NCI-H2171 (cell line): ENCODE measurements at places on chromosomes 11 and 22.

DNA sequence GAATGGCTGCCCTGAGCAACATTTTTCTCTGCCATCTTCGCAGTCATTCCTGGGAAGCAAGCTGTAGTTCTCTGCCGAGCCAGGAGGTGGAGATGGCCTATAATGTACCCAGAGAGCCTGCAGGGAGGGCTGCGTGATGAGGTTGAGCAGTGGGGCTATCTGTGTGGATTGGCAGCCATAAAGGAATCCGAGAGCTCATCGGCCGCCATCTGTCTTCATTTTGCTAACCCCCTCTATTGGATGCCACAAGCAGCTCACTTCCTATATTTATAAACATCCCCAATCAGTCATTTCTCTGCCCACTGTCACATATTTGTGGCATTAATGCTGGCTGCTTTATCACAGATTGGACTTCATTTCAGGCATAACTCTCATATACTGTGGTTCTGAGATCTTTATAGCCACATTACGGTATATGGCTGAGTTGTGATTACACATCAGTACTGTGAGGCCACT lies 209.5 kb downstream of the NTM start:
- no peak for DNase-seq

GRCh38 chr11:120293038-120293800 lies 31.9 kb upstream of the TLCD5 start:
- no peak for DNase-seq

- no peak for DNase-seq
These were observed 846 bp upstream of the STIM1 start for GRCh38 chr11:3854660-3854976.

DNA sequence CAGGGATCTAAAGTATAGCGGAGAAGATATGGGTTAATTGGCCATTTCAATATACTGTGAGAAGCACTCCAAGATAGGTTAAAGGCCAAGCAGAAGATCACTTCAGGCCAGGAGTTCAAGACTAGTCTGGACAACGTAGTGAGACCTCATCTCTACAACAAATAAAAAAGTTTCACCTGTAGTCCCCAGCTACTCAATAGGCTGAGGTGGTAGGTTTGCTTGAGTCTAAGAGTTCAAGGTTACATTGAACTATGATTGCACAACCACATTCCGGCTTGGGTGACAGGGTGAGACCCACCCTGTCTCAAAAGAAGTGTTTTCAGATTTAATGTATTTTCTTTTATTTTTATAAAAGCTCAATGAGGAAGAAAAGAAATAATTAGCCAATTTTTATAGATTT lies 25.4 kb downstream of the PATL1 start:
- DNase-seq: no peak

GRCh38 chr11:57513911-57514537 lies 1.5 kb downstream of the SLC43A1 start:
- DNase-seq: peak; percentile 52

DNA sequence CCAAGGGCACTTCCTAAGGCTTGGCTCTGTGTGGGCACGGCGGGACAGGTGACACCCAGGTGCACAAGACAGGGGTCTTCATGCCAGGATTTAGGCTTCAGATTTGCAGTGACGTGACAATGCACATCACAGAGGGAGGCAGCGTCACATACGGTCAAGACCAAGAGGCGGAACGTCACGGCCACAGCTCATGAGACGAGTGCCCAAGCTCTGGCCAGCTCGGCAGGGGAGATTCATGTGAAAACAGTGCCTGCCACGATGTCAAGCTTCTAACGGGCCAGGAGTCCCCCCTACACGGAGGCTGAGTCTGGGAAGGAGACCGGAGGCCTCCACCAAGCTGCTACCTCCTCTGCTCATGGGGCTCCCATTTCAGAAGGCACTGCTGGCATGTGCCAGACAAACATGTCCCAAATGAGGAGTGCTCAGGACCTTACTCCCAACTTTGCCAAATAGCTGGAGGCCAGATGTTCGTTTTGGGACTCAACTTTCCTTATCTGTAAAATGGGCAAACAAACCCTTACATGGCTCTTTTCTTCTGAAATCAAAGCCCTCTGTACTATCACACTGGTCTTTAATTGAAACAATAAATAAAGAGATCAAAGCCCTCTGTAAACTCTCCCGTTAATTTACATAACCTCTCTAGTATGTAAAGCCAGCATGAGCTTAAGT lies 16.6 kb downstream of the VPS37C start:
- DNase-seq: no peak

DNA sequence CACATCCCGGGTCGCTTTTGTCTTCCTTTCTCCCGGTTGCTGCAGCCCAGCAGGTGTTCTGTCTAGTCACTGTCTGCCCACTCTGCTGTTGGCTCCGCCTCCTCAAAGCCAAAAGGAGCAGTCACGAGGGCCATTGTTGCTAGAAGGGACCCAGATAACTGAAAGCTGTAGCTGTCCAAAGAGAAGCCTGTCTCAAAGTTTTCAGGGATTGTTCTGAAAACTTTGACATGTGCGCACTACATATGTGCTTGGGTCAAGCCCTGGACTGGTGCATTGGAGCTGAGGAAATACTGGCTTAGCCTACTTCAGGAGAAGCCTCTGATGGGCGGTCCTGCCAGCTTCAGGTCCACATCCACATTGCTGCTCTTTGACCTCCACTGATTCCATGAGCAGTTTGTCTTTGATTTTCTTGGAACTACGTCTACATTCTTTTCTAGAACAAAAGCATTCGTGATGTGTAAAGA lies 8.8 kb upstream of the OR2AT4 start:
- DNase-seq: no peak
